ENCODE measurements at places on chromosomes 2 and 18.
A peak's percentile ranks its signal among the peaks of the same experiment; 100 is the strongest.

DNA sequence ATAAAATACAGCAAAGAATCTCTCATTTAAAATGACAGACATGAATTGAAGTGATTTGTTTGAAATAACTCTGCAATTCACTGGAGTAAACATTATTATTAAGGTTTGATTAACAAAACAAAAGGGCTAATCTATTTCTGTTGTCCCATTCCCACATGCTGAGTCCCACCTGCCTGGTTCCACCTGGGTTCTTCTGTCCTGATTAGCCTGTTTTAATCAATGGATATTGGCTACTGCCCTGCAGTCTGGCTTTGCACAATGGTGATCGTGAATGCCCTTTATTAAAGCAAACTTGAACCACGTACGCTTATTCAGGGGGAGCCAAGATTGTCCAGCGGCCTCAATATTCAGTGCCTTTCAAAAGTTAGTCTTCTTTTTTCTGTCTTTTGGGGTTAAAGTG, 72.8 kb upstream of the CDH19 start:
- no peak for DNase-seq

GRCh38 chr18:7812431-7813063, 245.4 kb downstream of the PTPRM start:
- no peak for DNase-seq

- DNase-seq: peak; percentile 74
These were observed 75.3 kb upstream of the RIOK3 start for GRCh38 chr18:23377669-23378301.

DNA sequence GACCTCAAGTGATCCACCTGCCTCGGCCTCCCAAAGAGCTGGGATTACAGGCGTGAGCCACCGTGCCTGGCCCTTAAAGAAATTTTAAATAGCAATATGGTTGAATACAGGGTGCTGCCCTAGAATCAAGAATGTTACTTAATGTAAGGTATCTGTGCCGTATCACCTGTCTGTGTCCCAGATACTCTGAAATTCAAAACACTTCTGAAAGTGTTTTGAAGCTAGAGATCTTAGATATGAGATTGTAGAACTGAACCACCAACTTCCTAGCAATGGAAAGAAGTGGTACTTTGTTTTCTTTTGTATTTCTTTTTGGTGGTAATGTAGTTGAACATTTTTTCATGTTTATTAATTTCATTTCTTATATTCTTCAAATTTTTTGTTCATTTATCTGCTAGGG, 13.0 kb downstream of the PTPN4 start:
- DNase-seq: no peak

DNA sequence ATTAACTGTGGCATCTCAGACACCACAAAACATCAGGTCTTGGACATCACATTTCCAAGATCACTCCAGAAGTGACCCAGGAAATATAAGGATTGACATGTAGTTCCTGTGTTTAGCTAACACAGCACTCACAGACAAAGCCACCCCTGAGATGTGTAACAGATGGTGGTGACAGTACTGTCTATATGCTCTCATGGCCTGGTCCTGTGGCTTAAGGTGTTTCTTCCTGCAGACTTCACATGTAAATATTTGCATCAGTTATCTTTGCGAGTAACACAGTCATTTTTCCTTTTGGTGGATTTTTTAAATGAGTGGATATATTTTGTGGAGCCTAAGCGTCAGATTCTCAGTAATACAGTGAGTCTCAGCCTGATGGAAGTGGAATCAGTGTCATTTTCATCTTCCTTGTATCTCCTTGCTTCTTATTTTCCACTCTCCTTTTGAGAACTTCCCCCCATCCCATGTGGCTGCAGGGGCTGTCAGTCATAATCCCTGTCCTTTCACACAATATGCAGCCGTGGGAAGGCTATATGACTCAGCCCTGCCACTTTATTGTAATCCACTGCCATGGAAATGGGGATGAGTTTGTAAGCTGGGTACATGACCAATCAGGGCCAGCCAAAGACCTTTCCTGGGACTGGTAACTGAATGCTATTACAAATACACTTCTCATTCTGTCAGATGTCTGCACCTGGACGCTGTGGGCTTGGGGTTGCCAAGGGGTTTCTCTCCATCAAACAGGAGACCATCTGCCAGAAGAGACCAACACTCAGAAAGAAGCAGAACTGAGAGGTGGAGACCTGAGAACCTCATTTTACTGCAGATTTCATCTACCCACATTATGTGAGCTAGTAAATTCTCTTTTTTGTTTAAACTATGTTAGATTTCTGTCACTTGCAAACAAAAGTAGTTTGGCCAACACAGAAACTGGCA, 74.3 kb downstream of the ICOS start:
- no peak for DNase-seq

- no peak for DNase-seq
These were observed 19.1 kb upstream of the CCDC178 start for GRCh38 chr18:33459612-33460011.

- DNase-seq: no peak
These were observed 33.5 kb downstream of the BARD1 start for GRCh38 chr2:214775971-214776370.

DNA sequence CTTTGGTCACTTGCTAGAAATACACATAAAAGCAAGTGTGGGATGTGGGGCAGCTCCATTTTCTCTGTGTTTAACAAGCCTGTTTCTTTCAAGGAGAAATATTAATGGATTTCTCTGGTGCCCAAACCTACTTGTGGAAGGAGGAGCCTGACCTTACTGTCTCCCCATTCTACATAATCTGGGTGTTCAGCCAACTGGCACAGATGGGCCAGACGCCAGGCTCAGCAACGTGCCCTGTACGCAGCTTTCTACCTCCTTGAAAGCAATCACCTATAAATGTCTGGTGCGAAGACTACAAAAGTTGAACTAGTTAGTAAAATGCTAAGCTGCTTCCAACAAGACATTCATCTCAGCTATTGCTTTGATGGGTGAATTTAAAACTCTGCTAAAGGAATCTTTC, 33.2 kb upstream of the MYO3B start:
- no peak for DNase-seq

- no peak for DNase-seq
These were observed 51.0 kb downstream of the KIDINS220 start for GRCh38 chr2:8786463-8786862.

DNA sequence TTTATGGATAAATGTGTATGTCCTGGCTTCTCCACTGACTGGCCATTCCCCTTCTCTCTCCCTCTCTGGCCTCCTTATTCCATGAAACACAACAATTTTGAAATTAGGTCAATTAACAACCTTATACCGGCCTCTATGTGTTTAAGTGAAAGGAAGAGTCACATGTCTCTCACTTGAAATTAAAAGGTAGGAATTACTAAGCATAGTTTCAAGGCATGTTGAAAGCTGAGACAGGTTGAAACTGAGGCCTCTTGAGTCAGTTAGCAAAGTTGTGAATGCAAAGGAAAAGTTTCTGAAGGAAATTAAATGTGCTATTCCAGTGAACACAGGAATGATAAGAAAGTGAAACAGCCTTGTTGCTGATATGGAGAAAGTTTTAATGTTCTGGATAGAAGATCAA, 69.7 kb downstream of the ADAM23 start:
- DNase-seq: no peak

DNA sequence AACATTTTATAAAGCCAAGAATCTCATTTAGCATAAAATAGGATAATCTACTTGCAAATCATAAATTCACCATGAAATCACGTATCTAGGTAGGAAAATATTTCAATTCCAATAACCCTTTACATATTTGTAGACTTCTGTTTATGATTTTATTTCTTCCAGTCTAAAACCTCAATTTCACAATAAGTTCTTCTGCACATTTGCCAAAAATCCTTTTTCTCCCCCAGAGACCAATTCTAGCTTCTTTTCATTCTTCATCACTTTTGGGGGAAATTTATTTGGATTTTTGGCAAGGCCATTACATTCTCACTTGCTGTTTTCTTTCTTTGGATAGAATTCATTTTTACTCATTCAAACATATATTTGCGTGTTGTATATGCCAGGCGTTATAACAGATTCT, 86.8 kb downstream of the SPRED2 start:
- no peak for DNase-seq

GRCh38 chr2:218404351-218405085, 4.8 kb downstream of the CTDSP1 start:
- DNase-seq: no peak

DNA sequence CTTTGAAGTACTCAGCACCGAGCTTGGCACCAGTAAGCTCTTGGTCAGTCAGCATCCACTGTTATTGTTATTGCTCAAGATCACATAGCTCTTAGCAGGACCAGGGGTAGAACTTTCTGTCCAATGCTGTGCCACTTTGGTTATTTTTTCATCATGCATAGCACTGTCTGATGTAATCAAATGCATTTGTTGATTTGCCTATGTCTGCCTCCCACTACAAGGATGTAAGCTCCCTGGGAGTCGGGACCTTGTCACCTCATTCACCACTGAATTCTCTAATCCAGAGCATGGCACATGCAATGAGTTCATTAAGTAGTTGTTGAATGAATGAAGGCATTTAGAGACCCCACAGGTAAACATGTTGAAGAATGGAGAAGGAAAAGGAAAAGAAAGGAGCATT, 29.0 kb upstream of the DLX1 start:
- no peak for DNase-seq

DNA sequence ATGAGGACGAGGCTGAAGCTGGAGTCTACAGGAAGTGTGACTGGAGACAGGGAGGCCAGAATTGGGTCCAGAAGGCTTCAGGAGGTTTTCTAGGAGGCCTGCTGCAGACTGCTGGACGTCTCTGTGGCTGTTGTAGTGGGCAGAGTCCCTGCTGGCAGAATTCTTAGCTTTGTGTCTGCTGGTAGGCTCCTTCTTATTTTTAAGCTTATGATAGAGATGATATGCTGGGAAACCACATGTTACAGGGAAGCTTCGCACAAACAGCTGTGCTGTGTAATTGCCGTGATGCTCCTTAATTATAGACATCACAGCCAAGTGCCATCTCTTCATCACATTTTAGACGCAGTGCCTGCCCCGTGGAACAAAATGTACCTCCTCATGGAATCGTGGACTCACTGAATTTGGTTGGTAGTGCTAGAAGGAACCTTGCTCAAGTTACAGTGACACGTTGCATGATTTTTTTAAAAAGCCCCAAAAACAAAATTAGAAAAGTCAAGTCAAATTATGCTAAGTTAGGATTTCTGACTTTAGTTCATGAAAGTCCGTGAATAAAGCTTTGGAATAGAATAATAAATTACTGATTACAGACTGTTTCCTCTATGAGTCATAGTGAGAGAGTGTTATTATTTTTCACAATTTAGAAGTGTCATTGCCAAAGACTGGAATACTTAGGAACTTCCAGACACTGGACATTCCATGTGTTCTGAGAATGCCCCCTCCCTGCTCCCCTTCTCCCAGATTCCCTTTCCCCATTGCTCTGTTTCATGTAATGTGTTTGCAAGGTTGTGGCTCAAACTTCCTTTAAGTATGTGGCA, 144.1 kb downstream of the FHOD3 start:
- DNase-seq: no peak

DNA sequence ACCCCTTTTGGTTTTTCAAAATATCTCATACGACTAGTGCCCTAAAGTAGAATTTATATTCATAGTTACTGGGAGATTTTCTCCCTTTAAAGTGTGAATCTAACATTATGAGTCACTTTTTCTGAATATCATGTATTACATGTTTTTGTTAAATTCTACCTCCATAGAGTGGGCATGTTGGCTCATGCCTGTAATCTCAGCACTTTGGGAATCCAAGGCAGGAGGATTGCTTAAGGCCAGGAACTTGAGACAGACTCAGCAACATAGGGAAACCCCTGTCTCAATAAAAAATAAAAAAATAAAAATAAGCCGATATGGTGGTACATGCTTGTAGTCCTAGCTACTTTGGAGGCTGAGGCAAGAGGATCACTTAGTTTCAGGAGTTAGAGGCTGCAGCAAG, 45.3 kb upstream of the UNC80 start:
- DNase-seq: no peak

- DNase-seq: no peak
These were observed 248.5 kb downstream of the ZNF516 start for GRCh38 chr18:76246590-76246989.

- no peak for DNase-seq
These were observed 69.8 kb upstream of the GALNT3 start for GRCh38 chr2:165863810-165864261.

GRCh38 chr2:46383113-46383395, 85.8 kb downstream of the EPAS1 start:
- DNase-seq: no peak

DNA sequence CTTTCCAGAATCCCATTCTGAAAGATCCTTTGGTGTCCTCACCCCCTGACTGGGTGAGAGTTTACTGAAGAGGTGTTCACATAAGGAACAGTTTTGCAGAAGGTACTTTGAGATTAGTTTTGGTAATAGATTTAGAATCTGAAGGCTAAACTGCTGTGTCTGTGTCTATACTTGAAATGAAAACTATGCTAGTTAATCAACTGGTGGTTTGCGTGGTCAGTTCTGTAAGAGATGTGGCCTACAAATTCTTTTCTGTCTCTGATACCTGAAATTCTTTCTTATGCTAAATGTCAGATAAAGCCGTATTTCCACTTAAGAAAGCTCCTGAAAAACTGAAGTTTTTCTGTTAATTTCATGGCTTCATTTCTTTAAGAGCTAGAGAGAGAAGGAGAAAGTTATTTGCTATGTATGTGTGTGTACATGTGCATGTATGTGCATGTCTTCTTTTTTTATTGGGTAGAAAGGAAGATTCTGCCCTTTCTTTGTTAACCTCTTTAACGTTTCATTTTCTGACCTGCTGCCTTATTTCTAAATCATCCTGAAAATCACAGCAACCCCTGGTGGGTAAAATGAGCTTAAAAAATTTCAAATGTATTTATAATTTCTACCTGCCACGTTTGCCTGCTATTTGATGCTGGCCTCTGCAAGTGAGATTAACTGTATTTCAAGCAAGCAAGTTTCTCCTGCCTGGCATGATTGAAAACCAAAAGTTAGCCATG, 552.0 kb upstream of the NRP2 start:
- no peak for DNase-seq

- DNase-seq: no peak
These were observed 231.9 kb downstream of the BCL2 start for GRCh38 chr18:63087421-63088230.

GRCh38 chr2:65264821-65265670, 37.4 kb downstream of the ACTR2 start:
- no peak for DNase-seq

DNA sequence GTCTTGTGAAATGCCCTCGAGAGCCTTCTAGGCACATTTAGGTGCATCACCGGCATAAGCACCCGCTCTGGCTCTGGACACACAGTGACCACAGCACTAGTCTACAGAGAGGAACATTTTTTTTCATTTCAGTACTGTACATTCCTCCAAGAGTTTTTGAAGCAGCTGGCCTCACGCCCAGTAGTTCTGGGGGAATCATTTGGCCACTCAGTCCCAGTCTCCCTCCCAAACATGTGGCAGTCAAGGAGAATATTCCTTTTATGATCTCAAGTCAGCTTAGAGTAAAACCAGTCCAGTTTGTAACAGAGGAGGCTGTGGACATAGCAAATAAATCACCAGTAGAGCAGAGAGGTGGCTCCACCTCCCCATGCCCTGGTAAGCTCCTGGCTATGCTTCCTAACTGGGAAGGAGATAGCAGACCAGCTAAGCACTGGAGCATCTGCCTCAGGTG, 48.1 kb downstream of the KCNE4 start:
- DNase-seq: no peak

- DNase-seq: no peak
These were observed 142.9 kb upstream of the SH3BP4 start for GRCh38 chr2:234808907-234809306.
